ENCODE measurements at places on chromosomes 6 and 20.

DNA sequence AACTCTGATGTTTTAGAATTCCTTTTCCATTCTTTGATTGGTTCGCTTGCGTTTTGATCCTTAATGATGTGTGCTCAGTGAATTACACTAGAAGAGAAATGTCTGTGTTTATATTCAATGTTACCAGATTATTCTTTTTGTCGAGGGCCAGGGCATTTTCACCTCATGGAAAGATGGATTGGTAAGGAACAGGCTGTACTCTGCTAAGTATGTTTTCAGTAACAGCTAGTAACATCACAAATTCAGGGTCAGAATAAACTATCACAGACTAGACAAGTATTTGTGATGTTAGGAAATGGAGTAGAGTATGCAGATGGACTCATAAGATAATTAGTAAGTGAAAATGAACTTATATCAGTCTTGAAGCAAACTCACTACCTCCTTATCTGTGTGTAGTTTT is 235.6 kb downstream of the SOX4 start:
- no peak for DNase-seq

DNA sequence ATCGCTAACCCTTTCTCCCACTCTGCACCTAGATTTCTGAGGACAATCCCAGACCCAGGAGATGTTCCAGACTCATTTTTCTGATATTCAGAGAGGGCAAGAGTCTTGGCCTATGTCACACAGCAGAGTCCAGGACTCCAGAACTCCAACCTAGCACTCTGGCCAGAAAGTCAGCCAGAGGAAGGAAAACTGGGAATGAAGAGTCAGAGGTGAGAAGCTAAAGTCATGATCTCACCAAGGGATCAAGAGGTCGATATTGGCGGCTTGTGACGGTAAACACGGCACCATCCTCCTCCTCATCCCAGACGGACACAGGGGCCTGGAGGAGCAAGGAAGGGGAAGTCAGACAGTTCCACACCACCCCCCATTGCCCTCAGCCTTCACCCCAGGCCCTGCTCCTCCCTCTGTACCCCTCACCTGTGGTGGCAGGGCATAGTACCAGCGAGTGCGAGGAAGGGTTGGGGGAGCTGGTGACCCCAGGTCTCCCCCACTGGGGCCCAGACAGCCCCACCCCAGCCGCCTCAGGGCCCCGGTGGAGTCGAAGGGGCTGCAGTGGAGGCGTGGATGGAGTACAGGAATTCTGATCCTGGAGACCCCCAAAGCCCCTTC is 1.8 kb downstream of the RGL2 start:
- no peak for DNase-seq

GRCh38 chr6:106383573-106383972 is 23.1 kb downstream of the CRYBG1 start:
- peak; percentile 1 for DNase-seq

DNA sequence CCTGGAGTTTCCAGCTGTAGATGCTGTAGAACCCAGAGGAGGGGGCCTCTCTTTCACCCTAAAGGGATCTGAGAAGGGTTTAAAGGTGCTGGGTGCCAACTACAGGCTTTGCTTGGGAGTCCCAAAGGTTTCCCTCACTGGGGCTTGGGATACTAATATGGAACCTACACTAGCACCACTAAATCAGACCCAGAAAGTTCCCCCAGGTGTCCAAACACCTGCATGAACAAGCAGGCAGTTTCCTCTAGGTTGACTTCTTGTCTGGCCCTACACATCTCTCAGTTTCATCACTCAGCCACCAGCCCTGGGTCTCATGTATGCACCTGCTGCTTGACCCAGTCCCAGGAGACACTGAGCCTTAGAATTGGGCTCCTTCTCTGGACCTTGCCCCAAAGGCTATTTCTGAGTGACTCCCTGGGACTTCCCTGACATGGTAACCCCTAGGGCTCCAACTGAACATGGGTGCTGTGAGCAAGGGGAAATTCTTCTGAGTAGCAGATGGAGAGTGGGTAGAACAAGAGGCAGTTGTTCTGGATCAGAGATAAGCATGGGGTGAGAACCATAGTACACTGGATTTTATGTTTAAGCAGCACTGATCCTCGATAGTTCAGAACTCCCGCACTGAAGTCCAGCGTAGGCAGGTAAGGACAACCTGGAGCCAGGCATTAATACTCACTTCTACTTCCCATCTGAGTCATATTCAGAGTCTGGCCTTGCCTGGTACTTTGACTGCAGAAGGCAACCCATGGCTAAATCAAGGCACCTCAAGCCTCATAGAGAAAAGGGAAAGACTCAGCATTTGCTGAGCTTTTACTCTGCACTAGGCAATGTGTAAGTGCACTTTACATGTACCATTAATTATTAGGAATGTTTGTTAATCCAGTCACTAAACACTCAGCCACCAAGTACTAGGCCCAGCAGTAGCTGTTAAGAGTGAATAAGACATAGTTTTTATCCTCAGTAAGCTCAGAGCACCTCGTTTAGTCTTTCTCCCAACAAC is 16.8 kb downstream of the BCL2L1 start:
- DNase-seq, result no peak

DNA sequence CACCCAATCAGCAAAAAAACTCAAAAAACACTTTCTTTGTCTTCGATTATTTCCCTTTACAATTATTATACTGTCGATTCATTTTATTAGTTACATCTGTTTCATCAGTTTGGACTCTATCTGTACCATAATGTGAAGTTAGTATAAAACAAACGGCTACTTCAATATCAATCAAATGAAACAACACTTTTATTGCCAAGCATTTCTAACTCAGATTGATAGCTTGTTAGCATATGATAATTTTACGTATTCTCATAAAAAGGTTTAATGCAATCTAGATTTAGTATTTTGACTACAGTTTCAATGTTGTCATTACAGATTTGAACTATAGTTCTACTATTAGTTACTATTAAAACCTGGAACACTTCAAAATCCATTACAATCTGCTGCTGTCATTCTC is 149.3 kb downstream of the PTPRK start:
- no peak for DNase-seq

DNA sequence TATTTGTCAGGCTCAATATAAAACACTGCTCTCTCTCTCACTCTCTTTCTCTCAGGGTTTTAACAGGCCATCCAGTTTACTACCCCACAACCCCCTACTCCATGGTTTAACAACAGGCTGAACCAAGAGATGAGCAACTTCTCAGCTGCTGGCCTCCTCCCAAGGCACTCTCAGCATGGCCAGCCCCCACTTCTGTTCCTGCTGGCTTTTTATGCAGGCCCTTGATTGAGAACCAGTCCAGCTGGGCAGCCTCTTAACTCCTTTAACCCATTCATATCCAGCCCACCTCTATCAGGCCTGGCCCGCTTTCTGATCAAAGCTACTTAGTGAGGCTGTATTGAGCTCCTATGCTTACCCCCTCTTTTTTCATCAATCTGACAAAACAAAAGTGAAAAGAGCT is 346.8 kb upstream of the POU3F2 start:
- DNase-seq, result no peak

DNA sequence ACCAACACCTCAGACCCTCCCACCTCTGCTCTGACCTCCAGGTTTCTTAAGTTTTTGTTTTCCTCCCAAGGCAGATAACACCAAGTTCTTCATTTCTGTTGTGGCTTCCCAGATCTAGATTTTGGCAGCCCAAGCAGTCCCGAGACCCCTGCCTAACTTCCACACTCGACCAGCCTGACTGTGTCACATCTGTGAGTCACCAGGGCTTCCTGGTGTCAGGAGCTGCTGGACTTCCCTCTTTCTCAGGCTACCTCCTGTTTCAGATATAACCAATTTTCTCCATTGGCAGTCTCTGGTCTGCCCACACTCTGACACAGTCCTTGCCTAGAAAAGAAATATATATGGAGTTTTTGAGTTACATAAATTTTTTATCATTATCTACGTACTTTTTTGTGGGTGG is 46.1 kb upstream of the CCN6 start:
- DNase-seq, result no peak

DNA sequence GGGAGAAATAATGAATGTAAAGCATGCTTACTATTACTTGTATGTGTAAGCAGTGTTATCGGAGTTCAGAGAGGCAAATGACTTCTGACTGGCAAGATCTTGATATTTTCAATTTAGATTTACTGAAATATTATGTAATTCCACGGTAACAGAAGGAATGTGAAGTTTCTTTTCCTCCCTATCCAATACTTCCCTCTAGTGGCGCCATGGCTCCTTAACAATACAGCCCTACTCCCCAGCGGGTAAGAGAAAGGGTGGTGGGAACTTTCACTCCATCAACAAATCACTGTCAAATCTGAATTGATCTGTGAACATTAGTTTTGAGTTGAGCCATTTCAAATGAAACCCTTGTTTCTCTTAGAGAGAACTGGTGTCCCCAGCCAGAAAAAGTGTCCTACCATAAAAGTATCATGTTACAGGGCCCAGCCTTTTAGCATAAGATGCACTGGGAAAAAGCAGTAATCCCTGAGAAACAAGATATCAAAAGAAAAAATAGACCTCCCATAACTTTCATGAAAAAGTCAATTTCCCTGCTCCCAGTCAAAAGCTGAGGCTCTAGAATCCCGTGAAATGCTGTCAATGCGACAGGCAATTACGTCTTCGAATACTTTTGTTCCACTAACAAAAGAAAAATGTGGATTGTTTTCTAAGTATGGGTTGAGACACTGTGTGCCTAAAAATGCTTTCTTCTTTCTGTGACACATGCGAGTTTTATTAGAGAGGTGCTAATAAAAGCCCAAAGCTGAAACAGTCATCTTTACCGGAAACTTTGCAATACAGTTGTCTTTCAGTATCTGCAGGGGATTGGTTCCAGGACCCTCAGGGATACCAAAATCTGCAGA is 12.9 kb downstream of the COX7A2 start:
- peak; percentile 62 for DNase-seq

- DNase-seq, result no peak
Observed at GRCh38 chr6:170210651-170211403, 80.1 kb downstream of the DLL1 start.

DNA sequence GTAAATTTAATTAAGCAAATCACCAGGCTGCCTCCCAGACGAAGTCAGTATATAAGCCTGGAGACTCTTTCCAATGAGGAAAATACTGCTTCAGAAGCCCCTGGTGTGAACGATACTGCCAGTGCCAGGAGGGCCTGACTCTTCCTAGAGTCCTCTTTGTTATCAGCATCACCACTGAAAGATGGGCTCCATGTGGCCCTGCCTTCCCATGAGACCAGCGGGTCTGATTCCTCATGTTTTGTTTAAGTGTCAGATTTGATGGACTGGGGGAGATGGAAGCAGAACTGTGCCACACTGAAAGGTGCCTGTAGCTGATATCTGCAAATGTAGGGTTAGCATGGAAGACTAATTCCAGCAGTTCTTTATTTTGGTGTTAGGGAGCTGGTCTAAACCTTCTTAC is 7.9 kb downstream of the NQO2 start:
- no peak for DNase-seq

- DNase-seq, result peak; percentile 89
Observed at GRCh38 chr20:49700411-49701185, 13.1 kb downstream of the B4GALT5 start.
